ENCODE measurements at places on chromosomes 7 and 10.

DNA sequence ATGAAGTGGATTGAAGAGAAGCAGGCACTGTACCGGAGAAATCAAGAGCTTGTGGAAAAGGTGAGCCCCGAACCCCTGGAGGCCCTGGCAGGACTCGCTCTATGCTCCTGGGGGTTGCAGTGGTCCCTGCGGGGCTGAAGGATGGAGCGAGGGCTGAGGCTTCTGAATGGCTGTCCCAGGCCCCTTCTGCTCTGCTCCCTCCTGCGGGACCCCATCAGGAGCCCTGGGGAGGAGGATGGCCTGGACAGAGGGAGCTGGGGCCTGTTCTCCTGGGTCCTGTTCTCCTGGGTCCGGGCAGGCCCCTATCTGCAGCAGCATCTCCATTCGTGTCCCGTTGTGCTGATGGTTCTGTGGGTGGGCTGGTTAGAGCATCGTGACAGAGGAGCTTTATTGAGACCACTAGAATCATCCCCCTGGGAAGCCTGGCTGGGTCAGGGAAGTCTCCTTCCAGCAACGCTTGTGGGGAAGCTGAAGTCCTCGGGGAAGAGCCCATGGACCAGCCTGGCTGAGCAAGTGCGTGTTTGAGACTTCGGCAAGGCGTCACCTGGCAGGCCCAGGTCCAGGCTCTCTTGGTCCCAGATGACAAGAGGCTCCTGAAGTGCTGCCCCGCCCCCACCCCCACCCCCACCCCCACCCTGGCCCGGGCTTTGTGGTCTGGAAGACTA, 41.1 kb upstream of the DPYSL4 start:
- DNase-seq: no peak

DNA sequence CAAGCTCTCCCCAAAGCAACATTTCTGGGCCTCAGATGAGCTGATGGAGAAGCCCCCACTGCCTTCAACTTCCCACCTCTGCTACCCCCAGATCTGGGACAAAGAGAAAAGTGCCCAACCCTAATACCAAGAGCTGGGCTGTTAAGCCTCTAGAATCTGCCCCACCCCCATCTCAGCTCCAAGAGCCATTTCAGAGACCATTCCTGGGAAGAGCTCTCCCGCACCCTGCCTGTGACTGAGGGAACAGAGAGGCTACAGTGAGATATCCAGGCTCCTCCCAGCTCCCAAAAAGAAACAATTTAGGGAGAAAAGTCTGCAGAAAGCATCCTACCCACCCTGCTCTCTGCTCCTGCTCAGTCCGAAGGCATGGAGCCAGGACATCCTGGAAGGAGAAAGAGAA, 2.5 kb upstream of the KCNH2 start:
- DNase-seq: no peak

DNA sequence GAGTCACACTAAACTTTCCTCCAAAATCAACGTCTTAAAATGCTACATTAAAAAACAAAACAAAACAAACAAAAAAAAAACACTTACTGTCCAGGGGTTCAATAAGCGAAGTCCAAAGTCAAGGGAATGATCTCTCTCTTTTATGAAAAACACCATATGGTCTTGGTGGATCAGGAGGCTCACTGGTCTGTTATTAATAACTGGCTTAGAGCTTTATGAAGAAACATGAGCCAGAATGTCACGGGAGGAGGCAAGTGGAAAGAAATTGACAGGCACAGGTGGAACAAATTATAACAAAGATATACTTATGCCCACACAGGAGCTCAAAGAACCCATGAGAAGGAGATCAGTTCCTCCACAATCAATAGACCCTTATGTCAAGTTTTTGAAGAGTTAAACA, at the start of gene MRLN:
Gene MRLN, minus strand, starts transcription at position 189 of the 400 bp plus-strand sequence.
- DNase-seq: no peak

- no peak for DNase-seq
Observed at GRCh38 chr10:16915300-16915699, 98.1 kb upstream of the RSU1 start.

DNA sequence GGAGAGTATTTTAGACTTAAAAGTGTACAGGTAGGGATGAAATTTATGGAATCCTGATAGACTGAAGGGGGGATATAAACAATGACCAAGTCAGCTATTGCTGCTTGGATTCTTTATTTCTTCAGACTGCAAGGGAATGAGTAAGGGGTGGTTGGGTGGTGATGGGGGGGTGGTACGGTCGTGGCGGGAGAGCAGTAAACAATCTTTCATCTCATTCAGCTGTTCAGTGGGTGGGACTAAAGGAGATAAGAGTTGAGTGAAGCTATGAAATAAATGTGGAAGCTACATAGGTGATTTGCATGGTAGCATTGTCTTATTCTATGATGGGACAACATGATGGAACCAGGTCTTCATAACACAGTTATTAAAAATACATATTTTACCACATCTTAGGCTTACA, 1.8 kb downstream of the SEPTIN7 start:
- DNase-seq: no peak

- DNase-seq: no peak
Observed at GRCh38 chr10:107230887-107231286, 66.4 kb upstream of the SORCS1 start.

DNA sequence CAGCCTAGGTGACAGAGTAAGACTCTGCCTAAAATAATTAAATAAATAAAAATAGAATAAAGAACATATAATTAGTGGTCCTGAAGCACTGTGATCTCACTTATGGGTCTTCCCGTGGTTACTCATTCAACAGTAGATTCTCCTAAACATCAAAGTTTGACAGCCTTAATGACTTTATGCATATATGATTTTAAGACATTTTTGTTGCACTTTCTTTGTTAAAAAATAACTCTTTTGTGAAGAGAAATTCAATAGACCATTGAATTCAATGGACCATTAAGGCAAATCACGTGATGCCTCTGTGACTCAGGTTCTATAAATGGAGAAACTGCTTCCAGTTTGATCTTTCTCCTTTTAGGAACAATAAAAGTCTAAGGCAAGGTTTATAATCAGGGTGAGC, 59.6 kb downstream of the ATOH7 start:
- no peak for DNase-seq

- no peak for DNase-seq
Observed at GRCh38 chr7:142401951-142402350, 144.1 kb upstream of the PRSS58 start.

- no peak for DNase-seq
Observed at GRCh38 chr7:138097064-138097741, 20.9 kb downstream of the AKR1D1 start.

DNA sequence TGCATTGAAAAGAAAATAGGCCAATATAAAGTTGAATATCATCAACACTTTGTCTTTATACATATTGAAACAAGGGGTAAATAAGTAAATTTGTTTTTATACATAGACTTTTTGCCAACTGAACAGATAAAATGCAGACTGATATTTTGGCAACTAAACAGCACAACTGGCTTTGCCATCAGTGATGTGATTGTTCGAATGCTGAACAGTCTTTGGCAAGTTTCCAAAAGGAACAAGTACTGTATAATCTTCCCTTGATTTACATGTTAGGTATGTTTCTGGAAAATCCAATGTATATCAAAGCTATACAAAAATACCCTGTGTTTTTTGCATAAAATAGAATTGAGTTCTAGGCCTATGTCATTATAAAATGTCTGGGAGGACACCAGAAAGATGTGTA, 18.2 kb upstream of the ANKRD1 start:
- DNase-seq: no peak

DNA sequence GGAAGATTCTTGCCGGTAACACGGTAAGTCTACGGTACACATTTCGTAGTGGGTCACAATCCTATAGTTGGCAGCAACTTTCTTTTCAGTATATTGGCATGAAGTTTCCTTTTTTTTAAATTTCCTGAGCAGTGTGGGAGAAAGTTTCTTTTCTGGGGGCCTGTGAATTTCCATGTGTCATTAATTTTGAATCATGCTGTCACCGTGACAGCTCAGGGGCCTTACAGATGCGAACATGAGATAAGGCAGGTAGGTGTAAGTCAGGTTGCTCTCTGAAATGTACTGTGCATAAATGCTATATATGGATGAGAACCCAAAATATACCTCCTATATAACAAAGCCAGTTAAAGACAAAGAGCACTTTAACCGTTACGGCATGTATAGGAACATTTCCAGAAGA, 65.4 kb upstream of the SEM1 start:
- no peak for DNase-seq

DNA sequence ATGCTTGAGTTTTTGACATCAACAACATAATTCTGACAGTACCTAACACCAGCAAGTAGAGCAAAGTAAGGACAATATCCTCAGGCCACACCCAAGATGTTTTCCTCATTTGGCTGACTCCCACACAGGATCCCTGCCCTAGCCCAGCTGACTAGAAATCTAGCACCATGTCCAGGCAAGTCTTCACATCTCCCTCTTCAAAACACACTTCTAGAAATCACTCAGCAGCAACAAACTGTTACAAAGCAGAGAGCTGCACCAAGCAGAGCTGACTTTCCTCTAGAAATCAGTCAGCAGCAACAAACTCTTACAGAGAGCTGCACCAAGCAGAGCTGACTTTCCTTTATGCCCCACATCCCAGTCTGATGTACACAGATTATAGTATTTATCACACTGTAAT, 7.7 kb downstream of the TMEM168 start:
- DNase-seq: no peak

DNA sequence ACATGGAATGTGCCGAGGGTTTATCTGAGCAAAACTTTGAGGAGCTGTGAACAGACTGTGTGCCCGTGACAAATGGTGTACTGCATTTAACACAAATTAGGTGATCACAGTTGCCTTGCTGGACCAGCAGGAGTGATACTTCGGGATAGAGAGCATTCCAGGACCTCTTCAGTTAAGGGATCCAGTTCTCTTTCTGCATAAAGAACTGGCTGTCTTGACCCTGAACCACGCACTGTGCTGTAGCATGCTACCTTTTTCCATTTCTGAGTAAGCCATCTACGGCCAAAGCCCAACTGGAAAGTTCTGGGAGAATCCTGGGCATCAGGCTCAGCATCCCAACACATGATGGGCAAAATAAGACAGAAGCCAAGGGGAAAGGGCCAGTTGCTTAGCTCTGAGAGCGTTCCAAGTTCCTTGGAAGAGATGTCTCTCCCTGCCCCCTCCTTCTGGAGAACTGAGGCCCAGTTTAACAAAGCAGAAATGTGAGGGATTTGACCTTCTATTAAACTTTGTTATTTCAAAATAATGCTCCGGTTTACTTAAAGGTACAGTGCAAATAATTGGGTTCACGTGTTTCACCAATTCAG, 37.9 kb upstream of the ADD3 start:
- DNase-seq: no peak

DNA sequence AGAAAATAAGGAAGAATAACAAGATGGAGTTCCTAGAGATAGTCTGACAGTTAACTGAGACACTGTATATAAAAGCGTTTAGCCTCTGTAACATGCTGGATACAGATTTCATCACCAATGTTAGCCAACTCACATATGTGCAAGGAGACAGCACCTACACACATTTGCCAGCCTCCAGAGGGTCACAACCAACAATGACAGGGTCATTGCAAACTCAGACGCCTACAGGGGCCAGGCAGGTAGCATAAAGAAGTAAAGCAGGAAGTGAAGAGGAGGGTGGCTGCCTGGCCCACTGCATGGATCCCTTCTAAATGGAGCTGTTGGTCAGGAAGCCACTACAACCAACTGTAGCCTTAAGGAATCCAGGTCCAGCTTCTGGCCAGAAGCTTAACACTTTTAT, 50.4 kb downstream of the NRAP start:
- no peak for DNase-seq

- DNase-seq: no peak
Observed at GRCh38 chr7:96952974-96953391, 52.4 kb upstream of the DLX6 start.

GRCh38 chr7:82549616-82550285, 106.2 kb upstream of the CACNA2D1 start:
- no peak for DNase-seq

- no peak for DNase-seq
Observed at GRCh38 chr7:91343420-91343960, 79.3 kb downstream of the FZD1 start.

DNA sequence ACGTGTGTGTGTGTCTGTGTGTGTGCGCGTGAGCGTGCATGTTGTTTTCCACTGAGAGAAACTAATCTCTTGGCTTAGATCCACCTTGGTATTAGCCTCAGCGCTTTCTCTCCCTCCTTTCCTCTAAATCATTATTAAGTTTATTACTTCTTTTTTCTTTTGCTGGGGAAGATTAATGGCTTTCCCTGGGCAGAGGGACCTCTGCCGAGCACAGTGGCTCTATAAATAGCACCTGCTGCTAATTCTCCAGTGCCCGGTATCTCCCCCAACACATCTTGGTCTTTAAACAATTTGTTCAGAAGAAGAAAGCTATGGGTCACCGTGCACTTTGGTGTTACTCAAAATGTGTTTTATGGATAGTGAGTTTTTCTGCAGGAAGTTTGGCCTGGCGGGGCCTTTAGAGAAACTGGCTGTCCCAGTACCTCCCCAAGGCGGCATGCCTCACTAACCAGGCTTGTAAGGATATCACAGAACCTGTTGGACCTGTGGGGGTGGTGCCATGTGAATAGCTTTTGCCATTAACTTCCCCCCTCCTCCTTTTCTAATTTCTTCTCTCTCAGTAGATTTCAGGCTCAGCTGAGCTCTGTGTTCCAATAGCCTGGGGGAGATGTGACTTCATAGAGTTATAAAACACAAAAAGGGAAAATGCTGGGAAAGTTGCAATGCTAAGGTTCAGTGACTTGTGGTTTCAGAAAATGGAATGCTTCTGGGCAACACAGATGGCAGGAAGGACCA, 70.1 kb upstream of the RAB11FIP2 start:
- no peak for DNase-seq

DNA sequence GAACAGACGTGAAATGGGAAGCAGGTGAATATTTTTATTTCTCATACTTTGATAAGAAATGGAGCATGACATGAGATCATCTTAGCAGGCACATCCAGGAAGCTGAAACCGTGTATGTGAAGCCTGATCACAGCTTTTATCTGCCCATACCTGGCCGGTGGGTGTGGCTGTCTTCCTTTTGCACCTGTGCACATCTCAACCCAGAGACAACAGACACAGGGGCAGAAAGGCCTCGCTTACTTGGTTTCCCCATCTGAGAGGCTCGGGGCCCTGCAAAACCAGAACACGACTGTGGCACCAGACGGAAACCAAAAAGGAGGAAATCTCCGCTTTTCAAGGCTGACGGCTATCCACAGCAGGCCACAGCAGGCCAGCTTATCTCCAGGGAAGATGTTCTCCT, 116.4 kb downstream of the TCERG1L start:
- no peak for DNase-seq

DNA sequence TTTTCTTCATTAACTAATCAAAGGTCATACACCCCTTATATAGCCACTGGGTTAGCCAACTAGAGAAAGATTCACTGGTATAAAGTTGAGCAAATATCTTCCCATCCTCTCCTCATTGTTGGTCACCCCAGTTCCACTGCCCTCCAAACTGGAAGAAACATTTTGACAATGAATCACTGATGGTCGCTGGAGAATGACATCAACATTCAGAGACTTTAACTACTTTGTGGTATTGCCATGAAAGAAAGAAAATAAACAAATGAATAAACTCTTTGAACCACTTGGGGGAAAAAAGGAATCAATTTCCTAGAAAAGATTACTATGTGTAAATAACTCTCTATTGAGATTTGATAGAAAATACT, 23.4 kb downstream of the HYCC1 start:
- DNase-seq: no peak
